ENCODE measurements at places on chromosomes 5 and 9.

DNA sequence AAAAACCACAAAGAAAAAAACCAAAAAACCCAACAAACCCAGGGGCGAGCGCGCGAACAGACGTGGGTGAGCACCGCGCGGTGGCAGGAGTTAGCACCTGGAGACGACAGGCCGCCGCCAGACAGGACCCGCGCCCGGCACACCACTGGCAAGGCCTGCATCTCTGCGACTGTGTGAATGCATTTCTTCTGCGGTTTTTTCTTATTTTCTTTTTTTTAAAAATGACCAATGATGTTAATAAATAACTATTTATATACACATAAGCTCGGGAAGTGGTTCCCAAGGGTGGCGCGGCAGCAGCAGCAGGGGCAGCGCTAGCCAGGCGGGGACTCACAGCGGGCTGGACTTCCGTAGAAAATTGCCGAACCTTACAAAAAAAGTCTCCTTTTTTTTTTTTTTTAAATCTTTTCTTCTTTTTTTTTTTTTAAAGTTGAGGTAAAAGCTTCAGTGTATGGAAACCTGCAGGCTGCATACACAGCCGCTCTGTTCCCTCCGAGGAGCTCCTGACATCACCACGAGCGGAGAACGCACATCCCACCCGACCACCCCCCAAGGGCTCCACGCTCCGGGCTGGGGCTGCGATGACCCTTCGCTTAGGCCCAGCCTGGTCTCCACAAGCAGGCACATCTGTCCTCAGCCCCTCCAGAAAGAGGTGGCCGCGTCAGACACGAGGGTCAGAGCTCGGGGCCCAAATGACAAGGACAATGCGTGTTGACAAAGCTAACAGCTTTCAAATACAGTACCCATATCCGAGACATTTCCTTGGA lies 7.4 kb downstream of the BRD3OS start:
- no peaks in the 10 kb centered on the region for H3K27me3 ChIP-seq
- no peaks in the 10 kb centered on the region for H3K4me1 ChIP-seq
- no peak for DNase-seq
- H3K27ac ChIP-seq, result no peak overlapping the region
- no peak overlapping the region for H3K4me3 ChIP-seq
- no peaks in the 10 kb centered on the region for H3K36me3 ChIP-seq

- DNase-seq, result no peak
- no peak overlapping the region for H3K4me3 ChIP-seq
- H3K27me3 ChIP-seq, result no peaks in the 10 kb centered on the region
- no peaks in the 10 kb centered on the region for H3K36me3 ChIP-seq
- no peak overlapping the region for H3K27ac ChIP-seq
Observed at GRCh38 chr9:136543280-136543679, 2.6 kb downstream of the NOTCH1 start.

GRCh38 chr5:129639331-129639730 lies 108.6 kb upstream of the MINAR2 start:
- no peaks in the 10 kb centered on the region for H3K36me3 ChIP-seq
- H3K27me3 ChIP-seq, result no peaks in the 10 kb centered on the region
- no peak overlapping the region for H3K27ac ChIP-seq
- no peaks in the 10 kb centered on the region for H3K4me1 ChIP-seq

DNA sequence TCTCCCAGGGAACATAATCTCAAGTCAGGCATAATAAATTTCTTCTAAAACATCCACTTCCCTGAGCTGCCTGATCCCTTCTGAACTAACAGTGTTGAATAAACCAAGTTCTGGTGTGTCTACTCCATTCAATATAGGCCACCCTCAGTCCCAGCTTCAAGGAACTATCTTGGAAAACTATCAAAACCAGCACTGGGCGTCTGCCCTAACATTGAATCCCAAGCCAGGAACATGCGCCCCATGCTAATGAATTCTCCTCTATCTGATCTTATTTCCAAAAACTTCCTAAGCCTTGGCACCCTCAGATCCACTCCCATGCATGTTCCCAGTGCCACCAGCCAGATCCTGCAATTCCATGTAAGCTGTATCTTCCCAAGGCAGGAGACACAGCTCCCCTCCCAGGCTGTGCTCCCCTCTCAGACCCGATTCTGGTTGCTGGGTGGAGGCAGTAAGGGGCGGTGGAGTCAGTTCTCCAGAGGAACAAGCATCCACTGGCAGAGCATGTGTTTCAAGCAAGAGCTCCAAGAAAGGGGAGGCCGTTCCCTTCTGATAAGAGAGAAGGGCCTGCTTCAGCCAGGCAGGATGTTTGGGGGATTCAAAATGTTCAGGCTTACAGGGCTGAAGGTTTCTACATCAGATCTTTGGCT lies 13.1 kb upstream of the FOXI1 start:
- H3K4me1 ChIP-seq, result peaks cover 7% of the 10 kb centered on the region
- no peaks in the 10 kb centered on the region for H3K27me3 ChIP-seq
- no peak overlapping the region for H3K4me3 ChIP-seq
- no peak overlapping the region for H3K27ac ChIP-seq
- H3K36me3 ChIP-seq, result no peaks in the 10 kb centered on the region
- no peak for DNase-seq

DNA sequence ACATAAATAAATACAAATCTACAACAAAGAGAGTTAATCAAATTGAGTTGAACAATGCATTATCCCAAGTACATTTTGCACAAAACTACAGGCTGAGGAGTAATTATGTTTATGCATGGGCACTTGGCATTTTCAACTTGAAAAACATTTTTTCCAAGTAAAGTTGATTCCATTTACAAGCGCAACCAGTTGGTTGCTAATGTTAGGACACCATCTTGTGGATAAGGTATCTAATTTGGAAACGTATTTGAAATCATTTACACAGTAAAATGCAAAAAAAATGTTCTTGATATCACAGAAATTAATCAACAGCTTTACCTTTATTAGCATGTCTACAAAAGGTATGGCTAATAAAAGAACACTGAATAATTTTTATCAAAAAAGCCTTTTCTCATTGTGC lies 18.8 kb downstream of the FTMT start:
- no peaks in the 10 kb centered on the region for H3K4me1 ChIP-seq
- H3K27me3 ChIP-seq, result 0 out of 2 replicates have a peak, but pooled peaks cover 5% of the 10 kb centered on the region
- H3K4me3 ChIP-seq, result no peak overlapping the region
- peak; percentile 31 for DNase-seq

GRCh38 chr5:31377274-31377946 lies 154.5 kb downstream of the DROSHA start:
- H3K4me1 ChIP-seq, result no peaks in the 10 kb centered on the region
- no peak overlapping the region for H3K27ac ChIP-seq
- H3K4me3 ChIP-seq, result no peak overlapping the region
- no peak for DNase-seq
- peaks cover 32% of the 10 kb centered on the region for H3K27me3 ChIP-seq

- DNase-seq, result peak; percentile 76
- peaks cover 8% of the 10 kb centered on the region for H3K4me1 ChIP-seq
- no peak overlapping the region for H3K27ac ChIP-seq
- H3K27me3 ChIP-seq, result no peaks in the 10 kb centered on the region
- H3K4me3 ChIP-seq, result no peak overlapping the region
- no peaks in the 10 kb centered on the region for H3K36me3 ChIP-seq
Observed at GRCh38 chr5:137344723-137345322, 154.3 kb downstream of the SPOCK1 start.

DNA sequence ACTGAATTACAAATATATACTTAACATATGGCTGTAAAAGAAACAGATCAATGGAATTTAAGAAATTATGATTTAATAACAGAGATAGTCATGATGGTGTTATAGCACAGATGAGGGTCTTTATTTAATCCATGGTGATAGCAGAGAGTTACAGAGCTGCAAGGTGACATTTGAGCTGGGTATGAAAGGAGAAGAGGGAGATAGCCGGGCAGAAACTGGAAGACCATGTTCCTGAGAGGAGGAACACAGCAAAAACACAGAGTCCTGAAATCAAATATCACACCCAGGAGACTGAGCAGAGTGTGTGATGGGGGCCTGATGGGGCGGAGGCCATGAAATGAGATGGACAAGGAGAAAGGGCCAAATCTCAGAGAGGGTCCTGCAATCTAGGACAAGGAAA lies 163.4 kb downstream of the PJA2 start:
- DNase-seq, result no peak
- H3K27me3 ChIP-seq, result no peaks in the 10 kb centered on the region
- no peak overlapping the region for H3K4me3 ChIP-seq
- no peaks in the 10 kb centered on the region for H3K36me3 ChIP-seq

DNA sequence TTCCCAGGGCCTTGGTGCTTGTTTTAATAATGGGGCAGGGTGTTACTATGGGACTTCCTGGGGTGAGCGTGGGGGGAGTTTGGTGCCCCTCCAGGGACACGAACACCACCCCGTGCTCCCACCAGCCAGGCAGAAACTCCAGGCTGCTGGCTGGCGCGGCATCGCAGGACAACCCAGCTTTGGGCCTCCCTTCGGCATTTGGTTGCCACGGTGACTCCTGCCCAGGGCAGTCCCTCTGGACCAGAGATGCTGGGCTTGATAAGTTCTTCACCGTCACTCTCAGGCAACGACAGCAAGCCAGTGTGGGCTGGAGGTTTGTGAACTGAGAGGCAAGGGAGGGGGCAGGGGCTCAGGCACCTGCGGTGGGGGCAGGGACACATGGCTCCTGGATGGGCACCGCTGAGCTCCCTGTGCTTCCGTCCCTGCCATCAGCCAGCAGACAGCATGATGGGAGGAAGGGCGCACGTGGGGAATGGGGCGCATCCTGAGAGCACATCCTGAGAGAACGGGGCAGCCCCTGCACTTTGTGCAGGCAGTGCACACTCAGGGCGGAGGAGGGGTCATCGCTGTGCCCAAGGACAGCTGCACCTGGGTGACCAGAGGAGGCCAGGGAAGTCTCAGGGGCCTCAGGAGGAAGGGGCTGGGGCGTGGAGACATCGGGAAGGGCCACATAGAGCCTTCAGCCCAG lies 116.4 kb downstream of the RXRA start:
- no peaks in the 10 kb centered on the region for H3K27me3 ChIP-seq
- peaks cover 5% of the 10 kb centered on the region for H3K4me1 ChIP-seq
- H3K27ac ChIP-seq, result no peak overlapping the region
- peak; percentile 2 for DNase-seq
- no peak overlapping the region for H3K4me3 ChIP-seq

- H3K27ac ChIP-seq, result no peak overlapping the region
- no peaks in the 10 kb centered on the region for H3K4me1 ChIP-seq
- no peak overlapping the region for H3K4me3 ChIP-seq
- DNase-seq, result no peak
- no peaks in the 10 kb centered on the region for H3K36me3 ChIP-seq
Observed at GRCh38 chr5:117809251-117809650, 1179.1 kb downstream of the DTWD2 start.

DNA sequence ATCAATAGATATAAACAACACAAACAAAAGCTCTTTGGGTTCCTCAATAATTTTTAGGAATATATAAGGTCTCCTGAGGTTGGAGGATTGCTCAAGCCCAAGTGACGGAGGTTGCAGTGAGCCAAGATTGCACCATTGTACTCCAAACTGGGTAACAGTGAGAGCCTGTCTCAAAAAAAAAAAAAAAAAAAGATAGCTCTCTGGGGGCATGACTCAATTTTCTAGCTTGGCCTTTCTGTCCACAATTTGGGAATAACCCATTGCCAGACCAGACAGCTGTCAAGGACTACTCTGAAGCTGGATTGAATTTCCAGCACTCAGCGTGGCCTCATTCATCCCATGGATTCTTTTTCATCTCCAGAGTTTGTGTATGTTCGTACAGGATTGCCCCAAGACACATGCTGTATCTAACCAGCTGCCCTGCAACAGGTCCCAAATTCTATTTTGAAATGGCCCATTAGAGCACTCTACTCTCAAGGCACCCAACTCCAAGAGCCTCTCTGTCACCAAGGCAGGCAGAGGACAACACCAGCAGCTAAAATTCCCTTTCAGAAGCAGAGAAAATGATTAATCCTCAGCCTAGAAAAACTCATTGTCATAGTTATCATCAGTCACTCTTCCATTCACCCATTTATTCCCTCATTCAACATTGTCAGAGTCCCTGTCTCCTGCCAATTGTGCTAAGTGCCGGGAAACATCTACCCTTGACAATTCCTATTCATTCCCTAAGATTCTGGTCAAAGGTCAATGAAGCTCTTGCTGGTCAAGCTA lies 8.7 kb downstream of the FAM193B start:
- peaks cover 4% of the 10 kb centered on the region for H3K36me3 ChIP-seq
- no peak for DNase-seq
- H3K4me3 ChIP-seq, result no peak overlapping the region
- H3K27ac ChIP-seq, result peak overlapping the region; percentile 83
- peaks cover 24% of the 10 kb centered on the region for H3K4me1 ChIP-seq

GRCh38 chr9:133991964-133992779 lies at the start of gene VAV2:
Gene VAV2 (minus strand): TSS chr9:133992324. CDS start chr9:133992278, 46 bp downstream.
- H3K4me3 ChIP-seq, result peak within 1 kb of the TSS; percentile 92
- peak; percentile 63 for DNase-seq
- H3K36me3 ChIP-seq, result no peaks in the 10 kb centered on the region
- no peaks in the 10 kb centered on the region for H3K27me3 ChIP-seq
